ENCODE measurements at places on chromosomes 16 and 17.

- no peak for DNase-seq
These were observed 144.4 kb upstream of the ZFHX3 start for GRCh38 chr16:73192232-73192894.

DNA sequence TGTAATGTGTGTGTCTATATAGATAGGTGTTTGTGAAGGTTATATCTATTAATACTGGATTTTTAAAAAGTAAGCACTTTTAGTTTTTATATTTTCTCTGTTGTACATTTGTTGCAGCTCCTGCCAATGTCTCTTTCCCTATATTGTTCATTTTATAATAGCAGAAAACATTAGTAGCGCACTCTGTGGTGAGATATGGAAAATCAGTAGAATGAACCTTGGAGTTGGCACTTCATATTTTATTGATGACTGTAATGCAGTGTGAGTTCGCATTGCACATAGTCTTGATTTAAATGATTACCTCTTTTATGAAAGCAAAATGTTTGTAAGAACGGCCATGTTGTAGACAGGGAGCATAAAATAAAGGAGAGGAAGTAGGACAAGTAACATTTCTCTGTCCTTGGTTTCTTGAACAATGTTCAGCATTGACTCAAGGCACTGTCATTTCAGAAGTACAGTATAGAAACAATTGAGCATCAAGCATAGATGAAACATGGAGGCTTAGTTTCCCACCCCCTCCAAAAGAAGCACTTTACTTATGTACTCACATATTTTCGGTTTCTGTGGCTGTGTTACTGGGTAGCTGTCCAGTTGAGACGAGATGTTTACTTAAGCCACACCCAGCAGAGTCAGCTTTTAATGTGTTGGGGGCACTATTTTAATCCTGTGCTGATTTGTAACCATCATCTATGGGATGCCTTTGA lies 74.0 kb downstream of the TANC2 start:
- DNase-seq, result peak; percentile 2

GRCh38 chr16:20812510-20812909 lies 6.2 kb downstream of the REXO5 start:
- no peak for DNase-seq

GRCh38 chr17:80005360-80006338 lies 30.0 kb downstream of the TBC1D16 start:
- peak; percentile 93 for DNase-seq

- no peak for DNase-seq
These were observed at the start of gene GGT6 for GRCh38 chr17:4560421-4560820. GGT6 (minus strand) TSS chr17:4560577; CDS start chr17:4560521, 56 bp downstream.

DNA sequence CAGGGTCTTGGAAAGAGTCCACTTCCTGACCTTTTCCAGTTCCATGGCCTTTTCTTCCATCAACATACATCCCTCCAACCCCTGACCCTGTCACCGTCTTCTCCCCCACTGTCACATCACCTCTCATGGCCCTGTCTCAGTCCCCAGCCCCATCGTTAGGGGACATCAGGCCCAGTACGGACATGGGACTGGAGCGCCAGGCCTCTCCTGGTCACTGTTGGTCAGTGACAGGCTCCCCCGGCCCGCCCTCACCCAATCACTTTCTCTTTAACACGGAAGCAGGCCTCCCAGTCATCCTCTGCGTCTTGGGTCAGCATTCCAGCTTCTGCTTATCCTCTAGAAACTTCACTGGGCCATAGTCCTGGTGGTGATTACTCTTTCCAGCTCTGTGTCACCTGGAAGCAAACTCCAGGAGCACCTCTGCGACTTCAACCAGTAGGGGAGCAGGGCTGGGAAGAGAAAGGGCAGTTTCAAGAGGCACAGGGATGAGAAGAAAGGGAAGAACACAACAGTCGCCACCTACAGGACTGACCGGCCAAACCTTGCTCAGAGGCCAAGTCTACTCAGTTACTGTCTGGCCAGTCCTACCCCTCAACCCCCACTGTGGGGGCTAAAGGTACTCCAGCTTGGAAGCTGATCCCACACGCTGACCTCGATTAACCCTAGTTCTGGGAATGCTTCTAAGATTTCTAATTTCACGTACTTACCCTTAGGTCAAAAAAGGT lies 15.9 kb upstream of the ICAM2 start:
- no peak for DNase-seq

- DNase-seq, result no peak
These were observed 38.1 kb downstream of the SHCBP1 start for GRCh38 chr16:46583036-46583435.

- DNase-seq, result peak; percentile 58
These were observed 14.9 kb downstream of the RCVRN start for GRCh38 chr17:9890124-9890523.

DNA sequence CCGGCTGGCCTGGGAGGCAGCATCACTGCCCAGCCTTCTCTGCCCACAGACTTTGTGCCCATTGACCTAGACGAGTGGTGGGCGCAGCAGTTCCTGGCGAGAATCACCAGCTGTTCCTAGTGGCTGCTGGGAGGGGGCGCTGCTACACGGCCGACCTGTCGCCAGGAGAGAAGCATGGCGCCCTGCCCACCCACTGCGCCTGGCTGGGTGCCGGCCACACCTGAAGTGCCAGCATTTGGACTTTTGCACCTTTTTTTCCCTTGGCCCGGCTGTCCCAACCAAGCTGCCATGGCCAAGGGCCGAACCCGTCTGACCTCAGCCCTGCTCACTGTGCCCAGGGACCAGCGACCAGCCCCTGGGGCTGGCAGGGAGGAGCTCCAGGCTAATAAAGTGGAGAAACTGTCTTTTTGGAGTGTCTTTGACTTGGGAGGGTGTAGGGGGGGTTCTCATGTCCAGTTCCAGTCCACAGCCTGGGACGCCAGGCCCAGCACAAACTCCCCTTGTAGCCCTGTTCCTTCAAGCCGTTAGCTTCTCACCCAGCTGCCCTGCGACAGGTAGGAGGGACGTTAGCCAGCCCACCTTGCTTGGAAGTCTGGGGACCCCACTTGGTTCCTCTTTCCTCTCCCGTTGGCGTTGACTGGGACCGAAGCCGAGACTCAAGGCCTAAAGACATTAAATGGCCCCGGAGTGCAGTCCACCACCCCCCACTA lies 939 bp upstream of the WDR90 start:
- peak; percentile 72 for DNase-seq

- no peak for DNase-seq
These were observed 2.2 kb downstream of the SNN start for GRCh38 chr16:11670171-11671131.

DNA sequence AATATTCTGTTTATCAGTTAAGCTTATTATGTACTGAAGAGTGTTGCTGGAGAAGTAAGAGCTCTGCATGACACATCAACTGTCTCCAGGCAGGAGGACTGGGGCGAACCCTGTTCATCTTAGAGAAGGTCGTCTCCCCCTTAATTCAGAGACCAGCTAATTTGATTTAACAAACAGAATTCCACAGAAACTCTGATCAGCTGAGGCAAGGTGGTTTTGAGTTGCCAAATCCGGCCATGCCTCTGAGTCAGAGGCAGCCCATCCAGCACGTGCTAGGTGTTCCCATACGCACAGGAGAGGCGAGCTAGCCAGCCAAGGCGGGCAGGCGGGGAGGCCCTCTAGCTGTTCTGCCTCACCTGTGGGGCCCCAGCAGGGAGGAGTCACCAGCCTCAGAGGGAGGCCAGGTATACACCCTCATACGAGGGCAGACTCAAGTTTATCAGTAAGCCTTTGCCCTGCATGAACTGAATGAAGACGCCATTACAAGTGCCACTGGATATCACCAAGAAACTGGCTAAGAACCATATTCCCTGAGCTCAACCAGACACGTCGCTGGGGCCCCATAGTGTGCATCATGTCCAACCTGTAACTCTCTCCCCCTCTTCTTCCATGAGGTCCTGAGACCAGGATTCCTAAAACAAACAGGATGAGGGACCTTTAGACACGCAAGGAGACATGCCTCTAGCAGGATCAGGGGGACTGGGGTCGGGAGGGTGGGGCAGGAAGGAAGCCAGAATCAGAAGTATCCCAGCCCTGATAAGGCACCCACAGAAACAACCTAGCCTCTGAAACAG lies 25.7 kb downstream of the STAT5A start:
- DNase-seq, result no peak

- DNase-seq, result no peak
These were observed 4.3 kb downstream of the COG1 start for GRCh38 chr17:73197161-73197560.

- DNase-seq, result no peak
These were observed 4.8 kb upstream of the CALB2 start for GRCh38 chr16:71353736-71354135.

DNA sequence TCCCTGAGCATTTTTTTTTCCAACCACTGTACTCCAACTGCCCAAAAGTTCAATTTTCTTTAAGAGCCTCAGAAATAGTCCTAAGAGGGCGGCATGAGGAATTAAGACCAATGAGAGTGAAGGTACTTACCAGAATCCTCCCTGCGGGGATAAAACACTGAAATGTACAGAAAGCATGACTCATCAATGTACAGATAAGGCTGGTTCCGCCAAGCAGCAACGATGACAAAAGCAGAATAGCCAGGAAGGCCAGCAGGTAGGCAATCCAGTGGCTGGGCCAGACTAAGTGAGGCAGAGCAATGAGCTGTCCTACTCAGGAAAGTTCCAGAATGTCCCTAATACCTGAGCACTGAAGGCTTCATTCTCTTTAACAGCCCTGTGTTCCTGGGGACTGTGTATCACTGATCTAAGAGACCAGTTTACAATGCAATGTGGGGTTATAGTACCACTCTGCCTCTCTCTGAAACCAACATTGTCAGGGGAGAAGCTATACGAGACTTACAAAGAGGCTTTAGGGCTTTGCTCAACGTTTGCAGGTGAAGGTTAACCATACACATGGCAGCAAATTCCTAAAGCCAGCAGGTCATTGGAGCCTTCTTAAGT lies 11.0 kb upstream of the GPR139 start:
- DNase-seq, result no peak

- no peak for DNase-seq
These were observed 269.7 kb downstream of the SEC14L1 start for GRCh38 chr17:77410470-77410869.

DNA sequence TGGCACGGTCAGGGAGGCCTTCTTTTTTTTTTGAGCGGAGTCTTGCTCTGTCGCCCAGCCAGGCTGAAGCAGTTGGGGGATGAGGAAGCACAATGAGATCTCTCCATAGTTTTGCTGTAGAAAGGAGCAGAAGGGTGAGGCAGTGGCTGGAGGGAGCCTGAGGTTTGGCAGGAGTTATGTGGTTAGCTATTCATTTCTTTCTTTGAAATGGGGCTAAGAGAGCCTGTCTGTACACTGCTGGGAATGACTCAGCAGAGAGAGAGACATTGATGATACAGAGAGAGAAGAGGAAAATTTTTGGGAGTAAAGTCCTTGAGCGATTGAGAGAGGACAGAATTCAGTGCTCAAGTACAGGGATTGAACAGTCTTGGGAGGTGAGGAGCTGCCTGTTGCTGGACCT lies 22.1 kb downstream of the NOS2 start:
- no peak for DNase-seq
